Stimulated activated CD8-positive, alpha-beta memory T cell treated with anti-CD3 and anti-CD28 coated beads, Interleukin-15, amount 100 ng/mL, for 48 hours (primary cell): ENCODE measurements at places on chromosomes 12 and 14.

- no peak for DNase-seq
Observed at GRCh38 chr14:32560209-32560857, 231.2 kb downstream of the AKAP6 start.

DNA sequence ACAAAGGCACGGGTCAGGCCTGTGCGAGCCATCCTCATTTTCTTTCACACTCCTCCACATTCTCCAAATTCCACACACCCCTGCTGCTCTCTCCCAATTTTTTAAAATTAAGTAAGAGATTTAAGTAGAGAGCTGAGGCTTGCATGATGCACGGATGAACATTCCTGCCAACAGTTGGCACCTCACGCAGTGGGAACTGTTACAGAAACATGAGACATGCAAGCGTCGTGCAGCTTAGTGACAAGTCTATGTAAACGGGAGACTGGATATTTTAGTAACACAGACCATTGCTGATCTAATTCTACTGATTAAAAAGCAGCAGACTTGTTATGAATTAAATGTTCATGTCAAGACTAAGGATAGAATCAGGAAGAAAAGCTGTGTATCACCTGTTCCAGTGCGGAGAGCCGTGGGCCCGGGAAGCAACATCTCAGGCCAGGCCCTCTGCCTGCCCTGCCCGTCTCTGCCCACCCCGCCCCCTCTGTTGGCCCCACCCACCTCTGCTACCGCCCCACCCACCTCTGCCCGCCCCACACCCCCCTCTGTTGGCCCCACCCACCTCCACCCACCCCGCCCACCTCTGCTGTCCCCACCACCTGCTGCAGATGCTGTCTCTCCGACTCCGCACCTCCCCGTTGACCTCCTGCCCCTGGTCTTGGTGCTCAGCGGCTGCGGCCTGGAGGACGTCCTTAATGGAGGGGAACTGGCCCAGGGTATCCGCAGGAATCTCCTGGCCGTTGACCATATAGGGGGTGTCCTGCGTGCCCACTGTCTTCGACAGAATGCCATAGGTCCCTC, 21.2 kb downstream of the GOLGA3 start:
- DNase-seq: no peak

GRCh38 chr14:23566778-23567185, 809 bp downstream of the AP1G2 start:
- DNase-seq: no peak

GRCh38 chr12:123104809-123105208, 46.1 kb downstream of the PITPNM2 start:
- DNase-seq: no peak

DNA sequence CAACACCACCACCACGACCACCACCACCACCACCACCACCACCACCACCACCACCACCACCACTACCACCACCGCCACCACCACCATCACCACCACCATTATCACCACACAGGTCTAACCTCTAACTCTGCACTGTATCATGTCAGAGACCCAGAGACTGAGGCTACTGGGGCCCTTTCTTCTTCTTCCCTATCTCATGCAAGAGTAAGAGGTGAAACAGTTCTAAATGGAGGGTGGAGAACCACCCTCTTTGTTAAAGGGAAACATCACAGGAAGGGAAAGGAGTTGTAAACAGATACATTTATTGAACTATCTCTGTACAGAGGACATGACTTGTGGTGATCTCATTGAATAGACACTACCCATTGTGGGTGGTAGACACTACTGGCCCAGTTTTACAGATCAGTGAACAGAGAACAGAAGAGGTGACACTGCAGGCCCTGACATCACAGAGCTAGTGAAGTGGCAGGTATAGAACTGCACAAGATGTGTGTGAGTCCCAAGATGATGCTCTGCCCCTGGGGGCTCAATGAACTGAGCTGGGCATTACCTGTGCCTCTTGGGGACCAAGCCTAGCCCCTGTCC, 91.6 kb downstream of the FOXN3 start:
- no peak for DNase-seq

GRCh38 chr14:61575126-61575525, 120.2 kb upstream of the HIF1A start:
- no peak for DNase-seq

GRCh38 chr12:39621670-39622069, 2.1 kb upstream of the ABCD2 start:
- DNase-seq: no peak

GRCh38 chr14:58713677-58714076, 75.9 kb downstream of the DACT1 start:
- no peak for DNase-seq

- DNase-seq: no peak
Observed at GRCh38 chr12:104154806-104155205, 16.8 kb upstream of the NFYB start.

DNA sequence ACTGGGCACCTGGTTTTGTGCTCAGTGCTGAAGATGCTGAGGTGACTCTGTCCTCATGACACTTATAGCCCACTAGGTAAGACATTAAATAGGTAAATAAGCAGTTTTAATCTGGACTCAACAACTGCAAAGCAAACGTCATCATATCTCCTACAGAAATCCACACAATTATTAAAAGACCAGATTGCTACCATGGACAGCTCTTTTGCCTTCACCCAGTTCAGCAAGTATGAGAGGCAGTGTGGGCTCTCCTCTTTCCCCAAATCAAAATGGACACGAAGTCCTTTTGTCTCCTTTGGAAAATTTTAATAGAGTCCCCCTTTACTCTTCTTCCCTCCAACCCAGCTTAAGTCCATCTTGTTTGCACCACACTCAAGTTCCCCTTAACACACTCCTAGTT, 171.1 kb downstream of the RPAP3 start:
- no peak for DNase-seq

GRCh38 chr14:60925286-60925685, 55.6 kb downstream of the TRMT5 start:
- no peak for DNase-seq

DNA sequence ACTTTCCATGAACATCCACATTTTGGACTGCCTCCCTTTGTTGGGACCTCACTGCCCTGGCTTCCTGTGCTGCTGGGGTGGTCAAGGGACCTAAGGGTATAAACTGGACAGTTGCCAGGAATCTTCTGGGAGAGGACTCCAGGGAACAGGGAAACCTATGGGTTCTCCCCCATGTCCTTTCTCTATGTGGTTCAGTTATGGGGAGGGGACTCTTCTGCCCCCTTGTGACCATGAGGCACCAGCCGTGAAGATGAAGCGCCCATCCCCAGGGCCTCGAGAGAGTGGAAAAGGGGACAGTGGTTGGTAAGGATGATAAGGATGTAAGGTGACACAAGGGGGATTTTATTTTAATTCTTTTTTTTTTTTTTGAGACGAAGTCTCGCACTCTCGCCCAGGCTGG, 177.0 kb upstream of the TMEM132C start:
- DNase-seq: no peak

DNA sequence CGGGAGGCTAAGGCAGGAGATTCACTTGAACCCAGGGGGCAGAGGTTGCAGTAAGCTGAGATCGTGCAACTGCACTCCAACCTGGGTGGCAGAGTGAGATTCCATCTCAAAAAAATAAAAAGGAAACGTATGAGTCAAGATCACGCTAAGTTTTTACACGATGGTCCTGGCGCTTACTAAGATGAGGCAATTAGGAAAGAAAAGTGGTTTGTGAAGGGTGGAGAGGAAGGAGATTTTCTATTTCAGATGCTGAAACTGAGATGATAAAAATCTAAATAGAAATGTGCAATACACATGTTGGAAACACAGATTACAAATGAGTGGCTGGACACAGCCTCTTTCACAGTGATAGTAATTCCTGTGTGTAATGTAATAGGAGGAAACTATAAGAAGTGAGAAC, 63.2 kb downstream of the KDM5A start:
- no peak for DNase-seq

- DNase-seq: no peak
Observed at GRCh38 chr14:21075719-21076437, 5.8 kb downstream of the ARHGEF40 start.

GRCh38 chr12:22310275-22310674, 24.2 kb downstream of the ST8SIA1 start:
- DNase-seq: no peak

- no peak for DNase-seq
Observed at GRCh38 chr12:126093908-126094307, 1028.7 kb downstream of the AACS start.
